ENCODE measurements at places on chromosomes 4 and X. TPM values are rescaled to one million over a fixed set of nuclear protein-coding genes. Genes with fewer than 3 reads are reported as not detected.

Gene KLF3
- 16.5 TPM for total RNA-seq

Gene ADH1A
- 0.36 TPM for total RNA-seq

- no peak for DNase-seq
These were observed 83.6 kb upstream of the STX18 start for GRCh38 chr4:4625488-4625887.

DNA sequence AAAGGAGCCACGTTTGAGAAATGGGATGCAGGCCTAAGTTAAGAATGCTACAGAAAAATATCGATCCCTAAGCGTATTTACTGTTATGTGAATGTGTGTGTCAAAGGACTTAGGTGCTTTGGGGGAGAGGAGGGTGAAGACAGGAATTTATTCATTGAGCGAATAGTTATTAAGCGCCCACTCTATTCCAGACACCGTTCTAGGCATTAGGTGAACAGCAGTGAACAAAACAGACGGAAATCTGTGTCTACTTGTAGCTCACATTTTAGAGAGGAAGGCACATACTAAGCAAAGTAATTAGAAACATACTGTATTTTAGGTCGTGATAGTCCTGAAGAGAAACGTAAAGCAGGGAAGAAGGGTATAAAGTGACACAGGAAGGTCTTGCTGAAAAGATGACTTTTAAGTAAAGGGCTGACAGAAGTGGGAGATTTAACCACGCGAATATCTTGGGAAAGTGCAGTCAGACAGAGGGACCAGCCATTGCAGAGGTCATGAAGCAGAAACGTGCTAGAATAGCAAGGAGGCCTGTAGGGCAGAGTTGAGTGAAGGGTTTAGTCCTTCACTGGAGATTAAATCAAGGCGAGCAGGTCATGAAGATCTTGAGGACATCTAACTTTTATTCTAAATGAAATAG lies 541 bp downstream of the AIMP1 start:
- no peak for DNase-seq

GRCh38 chr4:185811509-185812364 lies at the start of gene SORBS2:
Gene SORBS2 (minus strand): TSS chr4:185812194. CDS start chr4:185690571, 121,623 bp downstream.
- DNase-seq = no peak

DNA sequence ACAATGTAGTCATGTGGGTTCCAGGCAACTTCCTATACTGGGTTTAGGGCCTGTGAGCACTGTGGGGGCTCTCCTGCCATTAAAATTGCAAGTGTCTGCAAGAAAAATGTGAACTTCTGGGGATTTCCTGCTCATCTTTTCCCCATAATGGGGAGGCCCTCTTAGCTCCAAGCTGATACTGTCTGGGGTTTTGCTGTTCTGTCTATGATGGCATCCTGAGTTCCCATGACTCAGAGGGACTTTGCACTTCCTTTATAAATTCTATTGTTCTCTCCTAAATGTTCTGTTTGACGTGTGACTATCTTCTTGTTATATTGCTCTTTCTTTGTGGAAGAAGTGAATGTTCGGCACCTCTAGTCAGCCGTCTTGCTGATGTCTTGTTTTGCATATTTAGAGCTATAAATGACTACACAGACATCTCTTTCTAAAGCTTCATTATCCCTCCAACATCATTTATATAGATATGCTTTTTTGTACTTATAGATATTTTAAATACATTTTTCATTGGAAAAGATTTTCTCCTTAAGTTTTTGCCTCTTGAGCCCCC lies 465.8 kb downstream of the NAF1 start:
- DNase-seq = no peak

Data from left ventricle myocardium inferior (tissue), 1 donor.